CMK (cell line): ENCODE measurements at places on chromosomes 13 and 19.

DNA sequence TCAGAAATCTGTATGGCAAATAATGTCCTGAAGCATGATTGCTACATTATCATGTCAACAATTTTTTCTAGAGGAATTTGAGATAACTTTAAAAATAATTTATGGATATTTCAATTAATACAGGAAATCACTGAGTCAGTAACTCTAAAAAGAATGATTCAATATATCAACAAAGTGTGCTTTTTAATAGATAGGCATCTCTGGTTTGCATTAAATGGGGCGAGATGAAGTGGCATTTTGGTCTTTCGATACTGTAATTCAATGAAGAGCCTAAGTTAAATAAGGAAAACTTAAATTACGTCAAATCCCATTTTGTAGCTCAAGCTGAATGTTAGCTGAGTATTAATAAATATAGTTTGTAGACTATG, 342.8 kb downstream of the DACH1 start:
- DNase-seq: no peak

DNA sequence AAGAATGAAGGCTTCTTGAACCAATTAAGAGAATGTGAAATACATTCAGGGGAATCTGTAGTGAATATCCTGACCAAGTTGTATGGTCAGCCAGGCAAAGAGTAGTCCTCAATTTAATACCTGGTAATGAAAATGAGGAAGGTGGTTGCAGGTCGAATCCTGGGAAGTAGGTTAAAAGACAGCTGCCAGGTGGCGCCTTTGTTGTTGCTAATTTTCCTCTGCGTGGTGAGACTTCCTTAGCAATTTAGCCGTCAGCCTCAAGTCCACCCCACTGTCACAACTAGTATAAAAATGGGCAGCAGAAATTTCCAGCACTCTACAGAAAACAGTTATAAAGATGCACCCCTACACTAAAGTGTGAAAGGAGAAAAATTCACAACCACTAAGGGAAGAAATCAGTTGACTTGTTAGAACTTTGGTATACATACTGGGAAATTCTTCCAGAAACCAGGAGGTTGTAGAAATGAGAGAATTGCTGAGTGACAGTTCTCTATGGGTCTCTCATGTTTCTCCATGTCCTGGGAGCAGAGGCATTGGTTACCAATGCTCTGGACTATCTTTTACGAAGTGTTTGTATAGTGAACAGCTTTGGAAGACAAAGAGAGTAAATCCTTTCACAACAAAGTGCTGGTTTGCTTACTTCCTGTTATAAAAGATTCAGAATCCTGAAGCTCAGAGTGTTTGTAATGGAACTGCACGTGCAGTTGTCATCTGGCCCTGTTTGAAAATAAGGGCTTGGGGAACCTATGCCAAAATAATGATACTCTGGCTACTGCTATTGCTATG, 235.9 kb downstream of the NHLRC3 start:
- no peak for DNase-seq

GRCh38 chr13:102141625-102142472, 260.0 kb downstream of the FGF14 start:
- no peak for DNase-seq

GRCh38 chr19:13985771-13986347, 20.3 kb downstream of the RFX1 start:
- no peak for DNase-seq

- no peak for DNase-seq
These were observed 6.1 kb upstream of the LMNB2 start for GRCh38 chr19:2462635-2463421.

DNA sequence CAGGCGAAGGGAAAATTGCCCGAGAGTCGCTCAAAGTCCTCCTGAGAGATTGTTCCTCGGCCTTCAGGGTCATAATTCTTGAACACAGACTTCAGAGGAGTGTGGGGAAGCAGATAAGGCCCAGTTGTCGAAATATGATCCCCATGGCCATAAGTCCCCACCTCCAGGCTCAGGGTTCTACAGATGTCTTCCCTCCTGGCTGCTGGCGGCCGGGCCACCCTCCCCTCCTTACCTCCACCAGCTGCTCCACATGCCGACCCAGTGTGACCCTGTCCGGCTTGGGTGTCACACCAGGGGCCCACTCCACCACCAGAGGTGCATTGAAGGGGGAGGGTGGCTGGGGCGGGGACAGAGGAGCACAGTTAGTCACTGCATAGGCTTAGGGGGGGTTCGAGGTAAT, 10.1 kb downstream of the FAM98C start:
- DNase-seq: no peak

DNA sequence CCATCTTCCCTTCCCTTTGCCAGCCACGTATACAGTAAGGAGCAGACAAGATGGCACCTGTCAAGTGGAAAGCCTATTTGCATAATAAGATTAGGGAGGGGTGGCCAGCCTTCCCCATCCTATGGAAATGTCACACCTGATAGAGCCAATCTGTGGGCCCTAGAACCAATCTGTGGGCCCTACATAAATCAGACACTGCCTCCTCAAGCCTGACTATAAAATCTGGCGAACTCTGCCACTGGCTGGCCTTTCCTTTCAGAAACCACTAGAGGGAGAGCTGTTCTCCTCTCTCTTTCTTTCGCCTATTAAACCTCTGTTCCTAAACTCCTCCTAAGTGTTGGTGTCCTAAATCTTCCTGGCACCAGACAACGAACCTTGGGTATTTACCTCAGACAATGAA, 231.5 kb upstream of the KLHL1 start:
- no peak for DNase-seq

DNA sequence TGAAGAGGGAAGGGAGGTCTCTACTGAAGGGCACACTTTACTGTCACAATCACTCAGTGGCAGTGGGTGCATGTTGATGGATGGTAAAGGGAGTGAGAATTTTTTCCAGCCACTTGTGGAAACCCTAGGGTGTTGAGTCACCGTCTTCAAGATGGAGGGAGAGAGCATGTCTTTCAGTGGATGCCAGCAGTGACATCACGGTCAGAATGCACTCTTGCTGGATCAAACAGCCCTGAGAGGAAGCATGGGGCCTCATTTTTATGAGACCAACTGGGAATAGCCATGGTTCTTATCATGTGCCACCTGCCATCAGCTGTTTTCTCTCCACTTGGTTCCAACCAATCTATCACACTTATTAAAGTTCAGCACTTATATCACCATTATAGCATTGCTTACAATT, 182.5 kb downstream of the KCNRG start:
- no peak for DNase-seq

DNA sequence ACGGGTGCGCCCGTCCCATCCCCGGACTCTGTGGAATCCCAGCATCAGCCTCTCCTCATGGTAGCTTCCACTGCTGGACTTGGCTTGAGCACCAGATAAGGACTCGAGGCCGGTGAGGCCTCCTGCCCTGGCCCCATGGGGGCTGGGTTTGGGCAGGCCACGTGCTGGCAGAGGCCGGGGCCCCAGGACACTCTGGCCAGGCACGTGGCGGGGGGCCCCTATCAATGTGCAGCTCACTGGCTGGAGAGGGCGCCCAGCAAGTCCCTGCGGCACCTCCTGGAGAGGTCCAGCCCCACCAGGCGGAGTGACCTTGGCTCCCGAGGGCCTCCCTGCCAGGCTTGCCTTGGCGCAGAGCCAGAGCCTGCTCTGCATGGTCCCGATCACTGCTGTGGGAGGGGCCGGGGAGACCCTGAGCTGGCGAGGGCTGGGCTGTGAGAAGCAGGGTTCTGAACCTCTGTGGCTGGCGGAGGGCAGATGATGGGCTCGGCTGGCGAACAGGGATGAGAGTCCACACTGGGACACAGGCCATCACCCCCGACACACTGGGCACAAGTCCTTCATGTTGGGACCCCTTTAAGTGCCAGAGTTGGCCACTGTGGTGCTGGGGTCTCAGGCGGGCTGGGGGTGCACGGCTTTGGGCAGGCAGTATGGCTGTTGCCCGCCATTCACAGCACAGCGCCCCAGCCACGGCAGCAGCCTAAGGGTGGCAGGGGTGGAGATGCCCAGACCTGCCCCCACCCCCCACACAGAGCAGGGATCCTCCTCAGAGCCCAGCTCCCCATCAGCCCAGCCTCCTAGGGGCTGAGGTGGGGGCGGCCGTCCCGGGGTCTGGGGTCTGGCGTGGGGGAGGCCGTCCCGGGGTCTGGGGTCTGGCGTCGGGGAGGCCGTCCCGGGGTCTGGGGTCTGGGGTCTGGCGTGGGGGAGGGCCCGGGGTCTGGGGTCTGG, 19.1 kb downstream of the CEBPG start:
- DNase-seq: no peak

GRCh38 chr13:87452281-87452680, 218.9 kb upstream of the SLITRK5 start:
- DNase-seq: no peak

DNA sequence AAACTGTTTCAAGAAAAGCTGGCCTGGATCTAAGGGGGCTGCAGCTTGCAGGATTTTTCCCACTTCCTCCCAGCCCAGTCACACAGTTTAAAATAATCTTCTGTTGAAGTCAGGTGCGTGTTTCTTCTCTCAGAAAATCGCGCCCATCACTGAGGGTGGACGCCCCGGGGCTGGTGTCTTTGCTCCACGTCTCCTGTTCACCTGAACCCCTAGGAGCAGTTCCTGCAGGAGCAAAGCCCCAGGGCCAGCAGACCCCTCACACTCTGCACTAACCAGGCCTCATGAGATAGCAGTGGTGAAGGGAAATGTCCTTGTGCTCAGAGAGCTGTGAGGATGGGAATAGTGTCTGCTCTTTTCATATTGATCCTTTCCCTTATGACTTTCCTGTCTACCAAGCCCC, 920 bp upstream of the SIGLEC7 start:
- DNase-seq: no peak

DNA sequence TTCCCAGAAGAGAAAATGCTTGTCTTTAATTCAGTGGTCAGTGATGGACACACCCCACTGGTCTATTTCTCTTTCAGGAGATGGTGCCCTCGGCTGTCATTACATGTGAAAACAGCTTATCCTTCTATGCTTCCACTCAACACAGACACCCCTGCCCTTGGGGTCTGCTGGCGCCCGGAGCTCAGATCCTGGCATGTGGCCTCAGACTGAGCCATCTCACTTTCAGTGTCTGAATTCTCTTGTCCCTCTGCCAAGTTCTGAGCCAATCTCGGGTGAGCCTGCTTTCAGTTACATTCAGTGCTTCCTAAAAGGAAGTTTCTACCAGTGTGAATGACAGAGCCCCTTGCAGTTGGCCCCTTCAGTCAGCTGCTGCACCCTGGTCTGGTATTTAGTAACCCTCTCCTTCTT, 293.6 kb downstream of the DNAJC15 start:
- DNase-seq: no peak

- no peak for DNase-seq
These were observed 17.7 kb downstream of the TMEM161A start for GRCh38 chr19:19120308-19121231.

DNA sequence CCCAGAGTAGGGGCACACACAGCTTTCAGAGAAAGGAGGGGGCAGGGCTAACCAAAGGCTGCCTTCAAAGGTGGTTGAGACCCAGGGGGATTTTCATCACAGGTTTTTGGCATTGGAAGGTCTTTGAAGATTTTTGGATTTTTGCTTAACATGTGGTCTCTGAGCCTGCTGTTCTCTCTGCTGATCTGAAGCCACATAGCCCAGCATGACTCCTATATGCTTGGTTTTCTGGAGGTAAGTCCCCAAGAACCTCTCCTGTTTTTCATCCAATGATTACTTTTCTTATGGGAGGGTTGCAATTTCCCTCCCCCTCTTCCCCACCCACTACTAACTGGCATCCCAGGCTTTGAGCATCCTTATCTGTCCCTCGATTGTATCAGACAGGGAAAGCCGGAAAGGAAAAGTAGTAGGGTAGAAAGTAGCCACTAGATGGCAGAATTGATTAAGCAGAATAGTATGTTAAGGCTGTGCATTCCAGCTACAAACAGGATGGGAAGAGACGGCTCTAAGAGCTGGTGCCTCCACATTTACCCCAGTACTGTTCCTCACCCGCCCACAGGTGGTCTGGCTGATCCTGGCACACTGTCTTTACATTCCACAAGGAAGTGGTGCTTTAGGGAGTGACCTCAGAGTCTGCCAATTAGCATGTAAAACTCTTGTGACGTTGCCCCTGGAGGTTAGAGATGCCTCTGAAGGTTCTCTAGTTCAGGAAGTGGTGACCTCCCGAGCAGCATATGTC, 218.9 kb upstream of the EDNRB start:
- DNase-seq: no peak

DNA sequence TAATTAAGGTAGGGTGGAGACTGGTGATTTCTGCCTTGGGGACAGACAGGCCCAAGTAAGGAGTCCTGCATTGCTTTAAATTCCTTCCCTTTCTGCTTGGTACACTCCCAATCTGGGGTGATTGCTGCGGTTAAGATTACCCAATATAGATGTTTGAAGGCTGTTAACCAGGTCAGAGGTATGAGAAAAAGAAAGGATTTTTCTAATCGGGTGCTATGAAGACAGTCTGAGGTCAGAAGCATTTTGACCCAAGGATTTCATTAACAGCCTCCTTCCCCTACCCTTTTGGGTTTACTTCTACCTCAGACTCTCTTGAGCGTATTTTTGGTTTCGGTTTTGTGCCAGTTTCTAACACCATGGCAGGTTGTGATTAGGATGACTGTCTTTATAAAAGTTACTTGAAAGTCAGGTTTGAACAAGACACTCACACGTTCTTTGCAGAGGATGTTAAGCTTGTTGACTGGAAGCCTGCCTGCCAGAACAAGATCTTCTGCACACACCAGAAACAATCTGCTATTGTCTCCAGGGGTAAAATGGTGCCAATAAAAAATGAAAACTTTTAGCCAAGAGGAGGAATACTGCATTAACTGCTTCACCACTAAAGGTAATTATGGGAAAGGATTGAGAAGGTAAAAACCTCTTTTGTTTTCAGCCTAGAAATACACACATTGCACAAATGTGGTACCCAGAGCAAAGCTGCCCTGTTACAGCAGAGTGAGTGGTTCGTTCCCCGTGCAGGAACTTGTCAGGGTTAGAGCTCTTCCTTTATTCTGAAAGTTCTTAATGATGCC, 108.8 kb downstream of the NDFIP2 start:
- no peak for DNase-seq

DNA sequence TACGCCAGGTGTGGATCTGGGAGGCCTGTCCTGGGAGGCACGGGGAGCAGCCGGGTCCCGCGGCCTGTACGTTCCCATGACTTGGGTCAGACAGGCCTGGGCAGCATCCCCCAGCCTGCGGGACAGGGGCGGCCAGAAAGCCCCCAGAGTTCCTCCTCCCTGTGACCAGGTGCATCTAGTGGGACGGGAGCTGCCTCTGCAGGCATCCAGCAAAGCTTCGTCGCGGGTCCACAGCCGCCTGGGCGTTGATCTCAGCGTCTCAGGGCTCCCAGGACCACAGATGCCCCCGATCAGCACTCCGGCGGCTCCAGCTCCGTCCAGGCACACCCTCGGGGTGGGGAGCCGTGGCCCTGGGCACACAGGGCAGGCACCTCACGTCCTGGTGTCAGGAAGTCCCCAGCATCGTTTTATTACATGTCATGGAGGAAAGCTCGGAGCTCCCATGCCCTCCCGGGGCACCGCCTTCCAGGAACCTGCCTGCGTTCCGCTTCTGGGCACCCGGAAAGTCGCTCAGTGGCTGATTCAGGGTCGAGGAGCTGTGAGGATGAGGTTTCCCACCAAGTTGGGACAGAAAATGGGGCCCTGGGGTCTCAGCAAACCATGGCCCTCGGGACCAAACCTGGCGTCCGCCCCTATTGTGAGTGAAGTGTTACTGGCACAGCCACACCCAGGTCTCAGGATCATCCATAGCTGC, 1.5 kb upstream of the GZMM start:
- DNase-seq: no peak
